ENCODE measurements at places on chromosomes 4 and X.

GRCh38 chrX:77935886-77936285 is 25.4 kb downstream of the ATP7A start:
- DNase-seq, result no peak

- DNase-seq, result no peak
These were observed 59.3 kb downstream of the RWDD4 start for GRCh38 chr4:183599690-183600089.

DNA sequence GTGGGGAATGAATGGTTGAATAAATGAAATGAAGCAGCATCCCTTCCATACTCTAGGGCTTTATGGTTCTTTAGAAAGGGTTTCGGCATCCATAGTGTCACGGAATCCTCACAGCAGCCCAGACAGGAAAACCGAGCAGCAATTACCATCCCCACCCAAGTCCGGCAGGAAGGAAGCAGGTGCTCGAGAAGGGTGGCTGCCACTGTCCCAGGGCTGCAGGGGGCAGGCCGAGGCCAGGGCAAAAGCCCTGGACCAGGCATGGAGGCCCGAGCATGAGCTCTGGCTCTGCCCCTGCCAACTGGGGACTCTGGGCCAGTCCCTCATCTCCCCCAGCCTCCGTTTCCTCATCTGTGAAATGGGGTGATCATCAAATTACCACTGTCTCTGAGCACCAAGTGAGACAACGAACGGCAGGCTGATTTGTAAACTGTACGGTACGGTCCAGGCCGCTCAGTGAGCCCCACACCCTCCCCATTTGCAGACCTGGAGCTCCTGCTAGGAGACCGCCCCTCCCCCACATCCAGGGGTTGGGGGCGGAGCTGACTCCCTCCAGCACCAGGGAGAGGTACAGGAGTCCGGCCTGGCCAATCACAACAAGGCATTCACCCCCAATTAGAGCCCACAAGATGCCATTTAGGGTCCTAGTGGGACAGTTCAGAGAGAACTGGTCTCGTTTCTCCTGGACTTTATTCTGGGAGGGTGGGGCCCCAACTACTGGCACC is 100.4 kb downstream of the WFS1 start:
- DNase-seq, result no peak

- DNase-seq, result no peak
These were observed 512.8 kb downstream of the ANKRD50 start for GRCh38 chr4:124199755-124200154.

GRCh38 chr4:1009542-1010394 is 1.7 kb upstream of the FGFRL1 start:
- DNase-seq, result peak; percentile 55

GRCh38 chr4:99879458-99879857 is 14.8 kb downstream of the LAMTOR3 start:
- no peak for DNase-seq

- no peak for DNase-seq
These were observed 621.1 kb downstream of the BCOR start for GRCh38 chrX:39476604-39477021.

DNA sequence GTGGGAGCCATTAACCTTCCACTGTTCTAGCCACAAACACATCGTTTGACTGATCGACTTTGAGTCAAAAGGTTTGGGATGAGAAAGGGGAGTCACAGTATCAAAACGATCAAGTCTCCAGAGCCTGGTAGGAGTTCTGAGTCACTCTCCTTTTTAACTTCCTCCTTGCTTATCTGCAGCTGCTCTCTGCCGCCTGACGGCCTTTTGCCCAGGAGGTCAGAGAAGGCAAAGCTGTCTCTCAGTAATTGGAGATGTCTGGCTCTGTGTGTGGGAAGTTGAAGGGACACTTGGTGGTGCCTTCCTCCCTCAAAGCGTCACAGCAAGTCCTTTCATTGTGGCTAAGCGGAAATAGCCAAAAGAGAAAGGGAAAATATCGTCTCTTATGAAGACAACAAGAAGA is 63.1 kb downstream of the ANOS1 start:
- no peak for DNase-seq

- DNase-seq, result no peak
These were observed 76.8 kb downstream of the CRMP1 start for GRCh38 chr4:5816101-5816500.

GRCh38 chrX:46967547-46967946 is 55.3 kb downstream of the JADE3 start:
- no peak for DNase-seq

DNA sequence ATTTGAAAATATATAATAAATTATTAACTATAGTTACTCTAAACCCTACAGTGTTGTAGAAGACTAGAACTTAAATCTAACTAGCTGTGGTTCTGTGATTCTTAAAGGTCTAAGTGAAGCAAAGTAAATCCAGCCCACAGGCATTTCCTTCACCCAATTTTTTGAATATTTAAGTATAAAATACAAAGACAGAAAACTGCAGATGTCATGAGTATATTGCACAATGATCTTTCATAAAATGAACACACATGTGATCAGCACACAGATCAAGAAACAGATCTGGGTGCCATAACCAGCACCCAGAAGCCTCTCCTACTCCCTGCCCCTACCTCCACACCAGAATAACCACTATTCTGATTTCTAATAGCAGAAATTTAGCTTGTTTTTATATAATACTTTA is 82.9 kb downstream of the CAMK2D start:
- no peak for DNase-seq

- no peak for DNase-seq
These were observed 898.8 kb downstream of the C4orf33 start for GRCh38 chr4:129994715-129995114.

DNA sequence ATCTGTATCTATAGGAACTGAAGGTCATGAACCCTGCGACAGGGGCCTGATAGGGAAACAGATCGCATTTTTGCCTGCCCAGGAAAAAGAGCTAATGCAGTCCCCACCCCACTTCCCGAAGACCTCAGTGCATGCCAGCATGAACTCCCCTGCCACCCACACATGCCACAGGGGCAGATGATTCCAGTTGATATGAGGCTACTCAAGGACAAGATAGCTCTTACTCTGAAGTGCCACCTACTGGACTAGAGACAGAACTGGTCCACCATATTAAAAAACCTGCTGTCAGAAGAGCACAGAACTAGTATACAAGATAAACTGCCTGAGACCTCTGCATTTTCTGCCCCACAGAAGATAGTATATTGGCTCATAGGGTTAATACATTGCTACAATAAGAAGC is 68.0 kb downstream of the YIPF7 start:
- no peak for DNase-seq

- DNase-seq, result no peak
These were observed 8.5 kb downstream of the NKX3-2 start for GRCh38 chr4:13535708-13536361.

- DNase-seq, result no peak
These were observed 10.8 kb downstream of the HNRNPDL start for GRCh38 chr4:82419451-82419850.

GRCh38 chr4:100095729-100096595 is 94.3 kb downstream of the DDIT4L start:
- peak; percentile 71 for DNase-seq

GRCh38 chr4:60885011-60885410 is 315.1 kb upstream of the ADGRL3 start:
- no peak for DNase-seq

DNA sequence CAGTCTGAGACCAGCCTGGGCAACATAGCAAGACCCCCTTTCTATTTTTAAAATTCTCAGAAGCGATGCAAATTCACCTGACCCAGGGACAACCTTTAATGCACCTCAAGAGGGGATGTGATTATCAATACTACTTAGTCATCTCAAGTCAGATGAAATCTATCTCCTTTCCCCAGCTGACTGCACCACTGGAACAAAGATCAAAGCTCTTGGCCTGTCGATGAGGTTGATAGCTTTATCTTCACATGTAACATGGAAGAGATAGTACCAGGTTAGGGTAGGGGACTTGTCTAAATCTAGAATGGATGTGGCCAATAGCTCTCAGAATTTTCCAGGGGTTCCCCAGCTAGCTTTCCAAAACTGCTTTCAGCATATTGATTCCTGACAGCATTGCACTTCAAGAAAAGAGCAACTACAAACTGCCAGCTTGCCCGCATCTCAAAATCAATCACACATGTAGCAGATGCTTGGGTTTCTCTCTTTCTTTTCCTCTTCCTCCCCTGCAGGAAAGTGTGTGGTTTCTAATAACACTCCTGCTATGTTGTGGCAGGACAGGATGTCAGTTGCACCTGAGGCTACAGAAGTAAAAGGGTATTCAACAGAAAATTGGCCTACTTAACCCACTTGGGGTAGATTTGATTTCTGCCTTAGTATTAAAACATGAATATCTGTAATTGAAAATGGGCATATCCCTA is 12.2 kb upstream of the TMEM164 start:
- peak; percentile 8 for DNase-seq

- no peak for DNase-seq
These were observed 48.6 kb upstream of the DCX start for GRCh38 chrX:111460607-111461006.

- no peak for DNase-seq
These were observed 26.1 kb downstream of the LAMTOR3 start for GRCh38 chr4:99868126-99868596.

- no peak for DNase-seq
These were observed 64.6 kb downstream of the SLAIN2 start for GRCh38 chr4:48405924-48406323.

GRCh38 chr4:69936566-69936965 is 5.7 kb downstream of the CSN1S1 start:
- DNase-seq, result no peak
